Thyroid gland (tissue), 4 donors: ENCODE measurements at places on chromosomes 1 and 21. TPM values are rescaled to one million over a fixed set of nuclear protein-coding genes. Genes with fewer than 3 reads are reported as not detected.

RPE65 gene
- not detected for total RNA-seq

OLIG2 gene
- total RNA-seq: not detected

DNA sequence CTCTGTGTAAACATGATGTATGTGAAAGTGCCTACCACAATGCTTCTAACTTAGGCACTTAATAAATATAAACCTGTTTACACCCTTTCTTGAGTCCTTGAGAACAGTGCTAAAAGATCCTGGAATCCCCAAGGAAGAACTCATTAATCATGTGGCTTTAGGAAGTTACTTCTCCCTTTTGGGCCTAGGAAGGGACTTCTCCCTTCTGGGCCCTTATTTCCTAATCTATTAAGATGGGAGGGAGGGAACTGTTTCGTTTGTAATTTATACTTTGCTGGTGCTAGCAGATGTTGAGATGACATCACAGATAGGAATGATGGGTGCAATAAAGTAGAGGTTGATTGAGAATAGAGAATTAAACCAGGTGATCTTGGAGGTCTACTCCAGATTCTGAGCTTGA lies 1.2 kb downstream of the BTF3L4 start:
- H3K4me1 ChIP-seq: peaks cover 25% of the 10 kb centered on the region
- no peak overlapping the region for H3K27ac ChIP-seq
- H3K27me3 ChIP-seq: no peaks in the 10 kb centered on the region

- no peak for DNase-seq
- peaks cover 10% of the 10 kb centered on the region for H3K4me1 ChIP-seq
- H3K27ac ChIP-seq: no peak overlapping the region
- H3K4me3 ChIP-seq: no peak overlapping the region
- no peaks in the 10 kb centered on the region for H3K27me3 ChIP-seq
Observed at GRCh38 chr1:154726443-154726842, 118.5 kb upstream of the ADAR start.

KRTCAP2 gene
- total RNA-seq: 79.8 TPM

LCA5L gene
- total RNA-seq: 5.4 TPM
